ENCODE measurements at places on chromosomes 5 and 9.

DNA sequence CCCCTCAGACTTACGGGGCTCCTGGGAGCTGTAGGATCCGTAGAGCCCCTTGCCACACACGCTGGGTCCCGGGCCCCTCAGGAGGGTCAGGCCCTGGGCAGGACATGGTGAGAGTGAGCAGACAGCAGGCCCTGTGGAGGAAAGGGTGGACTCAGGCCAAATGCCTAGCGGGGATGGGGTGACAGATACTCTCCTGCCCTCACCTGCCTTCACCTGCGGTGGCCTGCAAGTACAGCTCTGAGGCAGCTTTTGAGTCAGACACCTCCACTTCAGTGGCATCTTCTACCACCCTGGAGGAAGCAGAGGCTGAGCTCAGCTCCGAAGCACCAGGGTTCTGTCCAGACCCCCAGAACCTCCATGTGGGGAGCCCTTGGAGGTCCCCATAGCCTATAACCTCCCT, 26.2 kb downstream of the SLC35A4 start:
- no peak for DNase-seq

GRCh38 chr5:43687275-43687674, 84.3 kb downstream of the NNT start:
- DNase-seq: no peak

GRCh38 chr9:136566901-136567300, 21.1 kb upstream of the NOTCH1 start:
- DNase-seq: no peak

- no peak for DNase-seq
Observed at GRCh38 chr5:68436686-68437520, 221.3 kb downstream of the PIK3R1 start.

DNA sequence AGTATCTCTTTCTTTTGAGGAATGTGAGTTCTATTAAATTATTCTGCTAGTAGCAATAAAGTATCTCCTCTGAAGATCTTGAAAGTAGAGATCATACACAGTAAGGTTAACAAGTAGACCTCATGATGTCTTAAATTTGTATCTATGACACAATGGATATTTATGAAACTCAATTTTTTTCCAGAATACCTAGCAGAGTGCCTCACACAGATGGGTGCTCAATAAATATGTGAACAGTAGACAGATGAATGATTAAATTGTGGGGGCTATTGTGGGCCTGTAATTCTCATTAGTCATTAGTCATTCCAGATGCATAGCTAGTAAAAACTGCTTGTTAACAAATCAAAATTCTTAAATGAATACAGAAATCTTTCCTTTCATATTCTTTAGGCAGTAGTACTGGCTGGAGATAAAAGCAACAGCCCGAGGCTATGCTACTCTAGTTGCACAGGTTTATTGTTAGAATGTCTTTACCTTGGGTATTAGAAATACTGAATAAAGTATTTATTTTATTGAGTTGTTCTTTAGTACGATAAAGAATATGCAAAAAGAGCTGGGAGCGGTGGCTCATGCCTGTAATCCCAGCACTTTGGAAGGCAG, 22.0 kb downstream of the CHD1 start:
- no peak for DNase-seq

GRCh38 chr5:99815-100214, 7.8 kb downstream of the PLEKHG4B start:
- DNase-seq: no peak

DNA sequence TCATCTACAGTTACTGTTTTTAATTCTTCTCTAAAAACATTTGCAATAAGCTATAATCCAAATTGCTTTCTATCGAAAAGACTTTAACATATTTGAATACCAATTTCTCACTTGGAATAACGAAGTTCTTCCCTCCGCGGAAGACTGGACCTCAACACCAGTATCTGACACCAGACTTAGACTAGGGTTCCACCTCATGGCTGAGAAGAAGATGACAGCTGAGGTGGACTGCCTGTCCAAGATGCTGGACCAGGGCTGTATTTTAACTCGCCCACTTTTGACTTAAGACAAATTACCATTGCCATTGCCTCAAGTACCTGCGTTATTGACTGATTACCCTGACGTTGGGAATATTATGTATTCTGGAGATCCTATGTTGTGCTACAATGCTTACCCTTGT, 34.1 kb downstream of the ZMAT2 start:
- no peak for DNase-seq

GRCh38 chr5:58496488-58496887, 5.3 kb downstream of the GAPT start:
- no peak for DNase-seq

DNA sequence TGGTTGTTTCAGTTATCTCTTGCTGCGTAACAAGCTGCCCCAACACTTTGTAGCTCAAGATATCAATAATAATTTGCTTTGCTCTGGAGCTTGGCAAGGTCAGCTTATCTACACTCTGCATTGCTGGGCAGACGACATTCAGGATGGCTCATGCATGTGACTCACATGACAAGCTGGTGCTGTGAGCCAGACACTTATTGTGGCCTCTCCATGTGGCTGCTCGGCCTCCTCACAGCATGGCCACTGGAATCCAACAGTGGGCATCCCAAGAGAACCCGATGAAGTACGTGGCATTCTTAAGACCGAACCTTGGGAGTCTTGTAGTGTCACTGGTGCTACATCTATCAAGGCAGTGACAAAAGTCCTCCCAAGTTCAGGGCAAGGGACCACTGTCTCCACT, 94.2 kb upstream of the MVB12B start:
- DNase-seq: no peak

DNA sequence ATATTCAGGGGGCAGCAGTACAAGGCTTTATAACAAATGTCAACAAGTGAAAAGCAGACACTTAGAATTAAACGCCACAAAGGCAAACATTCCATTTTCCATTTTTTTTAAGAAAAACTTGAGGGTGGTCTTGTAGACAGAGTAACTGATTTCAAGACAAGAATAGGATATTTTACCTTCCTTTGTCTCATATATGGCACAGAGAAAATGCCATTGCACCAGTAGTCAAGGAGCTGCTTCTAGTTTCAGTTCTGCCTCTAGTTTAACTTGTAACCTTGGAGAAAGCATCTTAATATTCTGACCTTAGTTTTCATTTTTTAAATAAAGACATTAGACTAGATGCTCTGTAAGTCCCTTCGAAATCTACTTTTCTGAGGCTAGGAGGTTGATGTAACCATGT, 355.3 kb upstream of the KCNN2 start:
- no peak for DNase-seq

DNA sequence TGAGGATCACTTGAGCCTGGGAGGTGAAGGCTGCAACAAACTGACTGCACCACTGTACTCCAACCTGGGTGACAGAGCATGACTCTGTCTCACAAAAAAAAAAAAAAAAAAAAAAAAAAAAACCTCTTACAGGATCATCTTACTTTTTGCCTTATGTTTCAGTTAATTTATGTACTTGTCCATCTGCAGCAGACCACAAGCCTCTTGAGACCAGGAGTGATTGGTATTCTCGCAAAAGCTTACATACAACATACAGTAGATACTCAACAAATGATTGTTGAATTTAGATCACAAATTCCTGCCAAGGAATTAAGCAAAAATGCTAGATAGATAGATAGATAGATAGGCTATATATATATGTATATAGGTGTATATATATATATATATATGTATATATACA, 12.4 kb downstream of the CEMIP2 start:
- no peak for DNase-seq

- no peak for DNase-seq
Observed at GRCh38 chr5:143521141-143521540, 117.7 kb upstream of the NR3C1 start.

DNA sequence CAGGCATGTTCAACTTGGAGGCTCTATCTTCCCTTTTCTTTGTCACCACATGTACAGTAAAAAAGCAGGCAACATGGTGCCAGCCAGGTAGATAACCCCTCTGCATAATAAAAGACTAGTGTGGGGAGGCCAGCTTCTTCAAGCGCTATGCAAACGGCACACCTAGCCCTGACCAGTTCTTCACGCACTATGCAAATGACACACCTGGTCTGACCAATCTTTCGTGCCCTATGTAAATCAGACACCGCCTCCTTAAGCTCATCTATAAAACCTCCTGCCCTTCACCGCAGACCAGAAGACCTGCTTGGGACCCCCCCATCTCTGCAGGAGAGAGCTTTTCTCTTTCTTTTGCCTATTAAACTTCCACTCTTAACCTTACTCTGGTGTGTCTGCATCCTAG, 28.1 kb upstream of the UGCG start:
- no peak for DNase-seq

- DNase-seq: no peak
Observed at GRCh38 chr9:114278881-114279570, 43.9 kb upstream of the ORM1 start.

DNA sequence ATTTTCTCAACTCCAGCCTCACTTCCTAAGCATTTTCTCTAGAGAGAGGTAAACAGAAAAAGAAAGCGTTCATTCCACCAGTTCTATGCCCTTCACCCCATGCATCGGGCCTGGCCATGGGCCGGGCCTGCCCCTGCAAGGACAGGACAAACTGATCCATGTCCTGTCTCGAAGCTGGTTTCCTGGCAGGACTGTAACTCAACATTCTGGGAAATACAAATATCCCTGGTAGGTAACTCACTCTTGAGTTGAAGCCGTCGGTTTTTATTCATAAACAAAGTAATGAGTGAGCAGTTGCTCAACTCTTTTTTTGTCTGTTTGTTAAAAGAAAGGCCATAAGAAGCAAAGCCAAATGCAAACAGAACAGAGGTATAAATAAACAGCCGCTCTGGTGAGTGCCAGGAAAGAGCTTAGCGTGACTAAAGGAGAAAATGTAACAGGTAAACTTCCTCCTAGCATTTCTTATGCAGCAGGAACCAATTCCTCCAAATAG, 64.4 kb upstream of the DNAH5 start:
- no peak for DNase-seq

GRCh38 chr9:306907-307306, 92.2 kb downstream of the DOCK8 start:
- DNase-seq: no peak

DNA sequence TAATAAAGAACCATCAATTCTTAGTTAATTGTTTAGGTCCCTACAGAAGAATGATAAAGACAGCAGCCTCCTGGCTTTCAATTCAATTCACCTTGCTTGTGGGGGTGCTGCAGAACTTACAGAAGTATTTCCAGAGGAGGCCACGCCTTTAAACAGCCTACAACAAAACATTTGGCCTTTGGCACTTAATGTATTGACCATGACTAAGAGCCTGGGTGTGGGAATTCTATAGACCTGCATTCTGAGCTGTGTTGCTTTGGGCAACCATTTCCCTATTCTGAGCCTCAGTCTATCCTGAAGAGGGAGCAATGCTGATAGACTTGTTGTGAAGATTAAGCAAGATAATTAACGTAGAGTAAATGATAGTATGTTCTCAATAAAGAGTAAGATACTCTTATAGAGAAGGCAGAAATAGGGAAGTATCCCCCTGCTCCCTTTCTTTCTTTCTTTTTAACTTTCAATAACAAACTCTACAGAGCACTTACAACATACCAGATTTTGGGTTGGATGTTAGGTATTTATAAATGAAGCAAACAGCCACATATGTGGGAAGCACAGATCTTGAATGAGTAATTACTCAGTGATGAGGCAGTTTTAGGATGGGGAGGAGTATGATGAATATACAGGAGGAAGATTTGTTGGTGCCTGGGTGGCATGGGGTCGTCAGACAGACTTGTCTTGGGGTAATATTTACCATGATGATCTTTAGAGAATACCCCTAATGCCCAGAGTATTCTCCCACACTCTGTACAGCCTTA, 28.4 kb downstream of the PAPPA start:
- DNase-seq: no peak

DNA sequence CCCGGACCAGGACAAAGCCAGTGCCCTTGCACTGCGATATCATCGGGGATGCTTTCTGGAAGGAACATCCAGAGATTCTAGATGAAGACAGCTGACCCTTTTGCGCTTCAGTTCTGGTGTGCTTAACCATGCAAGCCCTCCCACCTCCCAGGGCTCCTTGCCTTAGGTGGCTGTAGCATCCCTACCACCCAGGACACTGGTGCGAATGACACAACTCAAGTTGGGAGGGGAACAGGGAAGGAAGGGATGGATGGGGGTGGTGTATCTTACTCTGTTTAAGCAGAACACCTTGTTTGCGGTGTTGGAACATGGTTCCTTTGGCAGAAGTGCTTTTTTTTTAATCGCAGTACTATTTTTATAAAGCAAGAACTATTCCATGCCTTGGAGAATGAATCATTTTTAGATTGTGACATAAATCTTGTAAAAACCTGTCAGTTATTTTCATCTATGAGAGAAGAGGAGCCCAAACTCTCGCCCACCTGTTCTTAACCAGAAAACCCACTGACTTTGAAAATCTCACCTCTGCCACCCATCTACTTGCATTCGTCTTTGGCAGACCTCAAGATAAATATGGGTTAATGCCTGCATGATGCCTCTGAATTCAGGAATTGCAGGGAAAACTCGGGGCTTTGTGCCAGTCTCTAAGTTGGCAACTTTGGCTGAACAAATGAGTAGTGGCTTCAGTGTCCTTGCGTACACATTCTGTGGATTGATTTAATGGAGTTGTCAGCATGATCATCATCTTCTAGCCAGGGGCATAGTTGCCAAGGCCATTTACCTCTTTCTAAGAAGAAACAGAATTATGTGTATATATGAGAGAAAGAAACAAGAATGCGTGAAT, 3.9 kb upstream of the LSM11 start:
- no peak for DNase-seq

DNA sequence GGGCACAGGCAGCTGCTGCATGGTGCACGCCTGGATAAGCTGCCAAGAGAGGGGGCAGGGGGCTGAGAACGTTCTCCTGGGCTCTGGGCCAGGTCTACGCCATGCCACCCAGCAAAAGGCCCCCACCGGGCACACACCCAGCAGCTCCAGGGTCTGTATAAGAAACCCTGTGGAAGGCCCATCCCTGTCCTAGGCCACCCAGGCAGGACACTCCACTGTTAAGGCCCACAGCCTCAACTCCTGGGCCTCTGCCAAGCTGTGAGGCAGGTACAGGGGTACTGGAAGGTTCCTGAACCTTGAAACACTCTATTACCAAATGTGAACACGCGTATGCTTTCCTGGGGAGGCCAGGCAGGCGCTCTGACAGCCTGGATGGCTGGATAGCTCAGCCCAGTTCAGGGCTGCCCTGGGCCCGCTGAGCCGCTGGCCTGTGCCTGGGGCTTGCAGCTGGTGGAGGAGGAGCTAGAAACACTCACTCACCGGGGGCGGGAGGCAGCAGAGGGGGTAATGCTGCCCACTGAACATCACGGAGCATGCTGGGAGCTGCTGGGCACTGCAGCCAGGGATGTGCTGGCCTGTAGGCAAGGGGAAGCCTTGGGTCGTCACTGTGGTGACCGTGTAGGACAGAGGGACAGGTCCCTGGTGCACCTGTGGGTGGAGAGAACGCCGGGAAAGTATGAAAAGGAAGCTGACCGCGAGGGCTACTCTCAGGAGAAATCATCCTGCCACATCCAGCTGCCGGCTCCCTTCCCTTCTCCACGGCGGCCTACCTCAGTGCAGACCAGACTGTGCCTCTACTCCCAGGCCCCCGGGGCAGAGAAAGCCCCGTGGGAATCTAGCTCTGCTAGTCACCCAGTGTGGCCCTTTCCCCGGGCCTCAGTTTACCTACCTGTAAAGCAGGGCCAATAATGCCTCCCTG, 6.0 kb downstream of the RNF44 start:
- DNase-seq: no peak

- no peak for DNase-seq
Observed at GRCh38 chr9:4221931-4222330, 77.9 kb downstream of the GLIS3 start.
